Posterior vena cava (tissue), 2 donors: ENCODE measurements at places on chromosomes 11 and 22. TPM values are rescaled to one million over a fixed set of nuclear protein-coding genes. Genes with fewer than 3 reads are reported as not detected.

The OR10G7 gene
- total RNA-seq, result not detected

The SLC6A5 gene
- total RNA-seq, result not detected

The CALCA gene
- not detected for total RNA-seq

GRCh38 chr11:132114185-132114584, 743.8 kb downstream of the NTM start:
- DNase-seq, result no peak

GRCh38 chr11:107621081-107621480, 30.1 kb downstream of the ELMOD1 start:
- DNase-seq, result no peak

The APOBEC3G gene
- 7.8 TPM for total RNA-seq

DNA sequence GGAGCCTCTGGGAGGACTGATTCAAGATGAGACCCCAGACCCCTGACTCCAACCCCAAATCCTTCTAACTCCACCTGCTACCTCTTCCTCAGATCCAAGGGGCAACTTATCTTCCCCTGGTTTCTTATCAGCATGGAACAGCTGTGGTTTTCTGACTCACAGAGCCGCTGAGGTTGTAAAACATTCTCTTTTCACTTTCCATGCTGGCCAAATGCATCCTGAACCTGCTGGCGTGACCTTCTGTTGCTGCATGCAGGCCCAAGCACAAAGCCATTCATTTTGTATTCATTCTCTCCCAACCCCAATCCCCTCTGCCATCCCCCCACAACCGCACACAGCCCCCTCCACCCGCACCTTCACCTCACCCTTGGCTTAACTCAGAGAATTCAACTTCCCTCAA, 70.3 kb downstream of the SEZ6L start:
- DNase-seq, result no peak
